Umbilical cord (tissue), 2 donors: ENCODE measurements at places on chromosomes 3 and 15.

DNA sequence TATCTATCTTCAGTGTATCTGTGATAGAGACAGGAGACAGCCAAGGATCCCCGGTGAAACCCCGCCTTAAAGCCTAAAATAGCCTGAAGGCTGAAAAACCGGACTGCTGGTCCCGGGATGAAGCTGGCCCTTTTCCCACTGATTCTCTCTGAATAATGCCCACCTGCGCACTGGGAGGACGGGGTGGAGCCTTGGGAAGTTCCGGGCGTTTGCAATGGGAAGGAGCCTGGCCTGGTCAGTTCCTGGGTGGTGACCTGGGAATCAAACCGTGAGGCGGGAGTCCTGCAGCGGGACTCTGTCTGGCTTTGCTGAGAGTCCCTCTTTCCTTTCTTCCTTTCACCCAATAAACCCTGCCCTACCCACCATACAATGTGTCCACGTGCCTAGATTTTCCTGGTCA, 157.9 kb downstream of the C3orf38 start:
- no peak for DNase-seq

DNA sequence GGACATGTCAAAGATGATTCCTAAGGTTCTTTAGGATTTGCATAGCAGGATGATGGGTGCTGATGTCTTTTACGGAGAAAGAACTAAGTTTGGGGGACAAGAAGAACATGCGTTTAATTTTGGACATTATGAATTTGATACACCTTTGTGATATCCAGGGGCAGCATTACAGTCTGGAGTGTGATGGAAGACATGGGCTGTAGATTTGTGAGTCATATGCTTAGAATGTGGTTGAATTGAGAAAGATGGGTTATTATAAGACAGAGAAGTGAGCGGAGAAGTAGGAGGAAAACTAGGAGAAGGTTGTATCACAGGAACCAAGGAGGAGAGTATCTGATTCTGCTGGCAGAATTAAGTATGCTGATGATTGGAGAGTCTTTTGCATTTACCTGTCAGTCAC, 20.6 kb downstream of the NEO1 start:
- no peak for DNase-seq

GRCh38 chr3:39330824-39331223, 1.3 kb downstream of the CCR8 start:
- no peak for DNase-seq

- no peak for DNase-seq
Observed at GRCh38 chr3:69178082-69178481, 55.7 kb upstream of the LMOD3 start.

DNA sequence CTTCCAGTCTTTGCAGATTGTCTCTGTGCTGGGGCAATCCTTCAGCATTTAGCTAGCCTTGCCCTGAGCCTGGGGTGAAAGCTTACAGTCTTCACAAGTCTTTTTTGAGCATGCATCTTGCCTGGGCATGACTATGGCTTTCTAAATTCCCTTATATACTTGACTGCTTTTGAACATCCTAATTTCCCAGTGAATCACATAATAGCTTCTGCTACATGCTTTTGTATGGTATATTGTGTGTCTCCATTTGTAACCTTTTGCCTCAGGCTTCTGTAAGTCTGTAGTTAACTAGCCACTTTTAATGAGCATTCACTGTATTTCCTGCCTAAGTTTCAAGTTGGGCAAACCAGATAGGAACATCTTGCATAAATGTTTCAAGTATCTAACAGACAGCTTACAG, 76.8 kb downstream of the CHCHD4 start:
- DNase-seq = no peak

- DNase-seq = no peak
Observed at GRCh38 chr15:40792394-40792793, 14.5 kb upstream of the ZFYVE19 start.

DNA sequence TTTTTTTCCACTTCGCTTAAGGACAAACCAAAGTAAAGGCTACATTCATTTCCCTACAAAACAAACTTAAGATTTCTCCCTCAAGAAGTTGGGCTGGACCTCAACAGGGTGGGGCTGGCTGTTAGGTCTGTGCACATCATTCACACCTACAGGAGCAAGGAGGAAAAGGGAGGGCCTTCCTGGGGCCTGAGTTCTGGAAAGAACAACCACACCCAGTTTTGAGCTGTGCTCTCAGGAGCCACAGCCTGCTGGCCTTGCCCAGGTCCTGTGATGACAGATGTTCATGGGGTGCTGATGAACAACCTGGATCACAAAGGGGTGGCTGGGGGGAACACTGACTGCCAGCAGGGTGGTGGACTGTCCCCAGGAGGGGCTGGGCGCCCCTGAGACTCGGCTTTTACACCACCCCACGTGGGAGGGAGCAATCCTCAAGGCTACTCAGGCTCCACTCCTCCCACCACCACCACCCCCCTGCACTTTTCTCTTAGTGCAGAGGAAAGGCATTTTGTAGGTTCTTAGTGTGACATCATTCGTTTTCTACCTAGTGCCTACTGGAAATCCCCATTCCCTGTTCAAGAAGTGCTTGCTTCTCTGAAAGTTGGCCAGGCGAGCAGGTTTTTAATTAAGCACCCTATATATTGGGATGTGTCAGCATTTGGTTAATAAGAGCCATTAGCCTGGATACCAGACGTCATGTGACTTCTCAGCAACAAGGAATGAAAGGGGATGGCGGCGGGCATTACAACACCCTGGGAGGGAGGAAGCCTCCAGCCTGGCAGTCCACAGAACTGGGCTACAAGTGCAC, 35.7 kb downstream of the CCNB2 start:
- DNase-seq = no peak

DNA sequence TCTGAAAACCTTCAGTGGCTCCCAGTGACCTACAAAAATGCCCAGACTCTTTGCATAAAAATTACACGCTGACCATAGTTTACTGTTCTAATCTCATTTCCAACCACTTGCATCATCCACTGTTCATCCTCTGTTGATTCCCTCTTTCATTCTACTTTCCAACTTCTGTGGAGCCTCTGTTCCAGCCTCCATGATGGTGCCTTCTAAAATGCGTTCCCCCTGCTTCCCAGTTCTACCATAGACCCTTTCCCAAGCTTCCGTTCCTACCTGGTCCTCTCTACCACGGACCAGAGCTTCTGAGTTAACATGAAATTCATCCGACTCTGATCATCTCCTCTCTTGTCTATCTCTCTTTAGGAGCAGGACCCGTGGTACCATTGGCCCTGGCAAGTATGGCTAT, 127.0 kb downstream of the THSD4 start:
- no peak for DNase-seq

- peak; percentile 68 for DNase-seq
Observed at GRCh38 chr15:85865070-85865684, 70.5 kb upstream of the KLHL25 start.
